ENCODE measurements at places on chromosomes 11 and 22.

- DNase-seq, result no peak
Measured at GRCh38 chr11:19832086-19832750, 119.6 kb downstream of the NAV2 start.

DNA sequence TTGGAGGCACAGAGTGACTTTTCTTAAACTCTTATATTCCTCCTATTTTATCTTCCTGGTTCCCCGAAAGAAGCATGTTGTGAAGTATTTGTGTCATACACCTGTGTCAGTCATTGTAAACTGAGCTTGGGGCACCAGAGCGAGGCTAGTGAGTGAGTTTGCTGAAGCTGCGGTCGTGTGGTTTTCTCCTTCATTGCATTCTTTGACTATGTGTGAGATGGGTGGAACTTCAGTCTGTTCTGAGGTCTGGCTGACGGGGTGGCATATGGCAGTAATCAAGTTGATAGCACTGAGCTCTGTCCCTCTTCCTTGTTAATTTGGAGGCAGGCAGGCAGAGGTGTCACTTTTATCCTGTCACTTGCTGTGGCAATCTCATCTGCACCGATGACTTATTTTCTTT, 4.2 kb downstream of the VPS26B start:
- DNase-seq, result no peak

DNA sequence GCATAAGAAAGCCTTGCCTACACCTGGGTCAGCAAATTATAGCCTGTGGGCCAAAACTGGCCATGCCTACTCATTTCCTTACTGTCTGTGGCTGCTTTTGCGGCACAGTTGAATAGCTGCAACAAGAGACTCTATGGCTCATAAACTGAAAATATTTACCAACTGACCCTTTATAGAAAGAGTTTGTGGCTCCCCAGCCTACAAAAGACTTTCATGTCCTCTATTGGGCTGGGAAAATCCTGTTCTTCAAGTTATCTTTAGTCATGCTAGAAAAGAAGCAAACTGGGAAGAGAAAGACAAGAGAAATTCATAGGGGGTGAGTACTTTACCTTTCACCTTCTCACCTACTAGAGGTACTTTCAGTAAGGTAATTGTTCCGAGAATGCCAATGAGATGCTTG, 175.1 kb downstream of the SWAP70 start:
- no peak for DNase-seq

DNA sequence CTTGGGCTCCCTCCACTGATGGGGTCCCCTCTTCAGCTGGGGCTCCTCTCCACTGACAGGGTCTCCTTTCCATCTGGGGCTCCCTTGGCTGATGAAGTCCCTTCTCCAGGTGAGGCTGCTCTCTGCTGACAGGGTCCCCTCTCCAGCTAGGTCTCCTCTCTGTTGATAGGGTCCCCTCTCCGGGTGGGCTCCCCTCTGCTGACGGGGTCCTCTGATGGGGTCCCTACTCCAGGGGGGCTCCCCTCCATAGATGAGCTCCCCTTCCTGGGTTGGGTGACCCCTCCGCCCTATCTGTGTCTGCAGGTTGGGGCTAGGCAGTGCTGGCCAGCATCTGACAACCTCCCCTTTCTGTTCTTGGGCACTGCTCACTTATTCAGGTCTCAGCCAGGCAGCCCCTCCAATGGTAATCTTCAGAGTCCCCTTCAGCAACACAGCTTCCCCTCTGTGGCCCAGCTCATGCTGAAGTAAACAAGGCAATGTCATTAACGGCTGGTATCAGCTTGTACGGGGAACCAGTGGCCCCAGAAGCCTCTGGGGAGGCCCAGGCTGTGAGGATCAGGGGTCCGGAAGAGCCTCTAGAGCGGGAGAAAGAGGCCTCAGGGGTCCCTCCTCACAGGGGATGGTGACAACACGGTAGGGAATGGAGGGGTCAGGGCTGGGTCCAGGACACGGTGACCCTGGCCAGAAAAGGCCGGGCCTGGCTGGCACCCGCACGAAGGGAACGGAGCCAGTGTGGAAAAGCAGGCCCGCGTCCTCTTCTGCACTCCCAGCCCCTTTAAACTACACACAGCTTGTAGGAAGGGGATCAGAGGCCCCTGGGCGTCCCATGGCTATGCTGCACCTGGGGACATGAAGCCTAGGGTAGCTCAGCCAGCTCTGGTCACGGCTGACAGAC, 9.6 kb upstream of the CD81 start:
- DNase-seq, result no peak

DNA sequence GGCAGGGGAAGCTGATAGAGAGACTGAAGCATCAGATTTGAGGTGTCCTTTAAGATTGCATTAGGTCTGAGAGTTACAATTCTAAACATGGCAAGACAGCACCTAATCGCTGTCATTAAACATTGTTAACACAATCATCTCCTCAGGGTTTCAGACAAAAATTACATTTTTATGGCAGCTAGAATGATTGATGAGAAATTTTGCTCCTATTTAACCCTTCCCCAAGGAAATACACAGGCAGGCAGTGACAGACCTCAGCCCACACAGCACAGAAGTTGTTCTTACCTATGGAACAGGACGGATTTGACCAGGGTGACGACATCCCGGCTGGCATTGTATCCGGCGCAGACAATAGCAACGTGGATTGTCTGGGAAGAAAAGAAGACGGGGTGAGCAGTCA, 294.3 kb downstream of the LARGE1 start:
- DNase-seq, result no peak

Measured in thoracic aorta (tissue), 2 donors.